ENCODE measurements at places on chromosomes 3 and 15. TPM values are rescaled to one million over a fixed set of nuclear protein-coding genes. Genes with fewer than 3 reads are reported as not detected.

- no peak overlapping the region for H3K27ac ChIP-seq
- H3K27me3 ChIP-seq: no peaks in the 10 kb centered on the region
- no peak for DNase-seq
- no peaks in the 10 kb centered on the region for H3K36me3 ChIP-seq
Observed at GRCh38 chr3:55201779-55202178, 273.9 kb upstream of the LRTM1 start.

- H3K27me3 ChIP-seq: peaks cover 12% of the 10 kb centered on the region
- H3K27ac ChIP-seq: no peak overlapping the region
- H3K4me3 ChIP-seq: no peak overlapping the region
- peak; percentile 46 for DNase-seq
- H3K36me3 ChIP-seq: no peaks in the 10 kb centered on the region
Observed at GRCh38 chr3:16101295-16102186, 72.9 kb upstream of the GALNT15 start.

CLASP2 gene
- 40.4 TPM for total RNA-seq

CCDC54 gene
- total RNA-seq: not detected

SMCO1 gene
- not detected for total RNA-seq

GRCh38 chr3:50525987-50526386, 22.6 kb upstream of the CACNA2D2 start:
- H3K4me3 ChIP-seq: no peak overlapping the region
- DNase-seq: peak; percentile 86
- no peaks in the 10 kb centered on the region for H3K36me3 ChIP-seq
- peaks cover 3% of the 10 kb centered on the region for H3K27me3 ChIP-seq
